Activated CD8-positive, alpha-beta T cell treated with anti-CD3 and anti-CD28 coated beads for 36 hours (primary cell): ENCODE measurements at places on chromosomes 2 and 18.

DNA sequence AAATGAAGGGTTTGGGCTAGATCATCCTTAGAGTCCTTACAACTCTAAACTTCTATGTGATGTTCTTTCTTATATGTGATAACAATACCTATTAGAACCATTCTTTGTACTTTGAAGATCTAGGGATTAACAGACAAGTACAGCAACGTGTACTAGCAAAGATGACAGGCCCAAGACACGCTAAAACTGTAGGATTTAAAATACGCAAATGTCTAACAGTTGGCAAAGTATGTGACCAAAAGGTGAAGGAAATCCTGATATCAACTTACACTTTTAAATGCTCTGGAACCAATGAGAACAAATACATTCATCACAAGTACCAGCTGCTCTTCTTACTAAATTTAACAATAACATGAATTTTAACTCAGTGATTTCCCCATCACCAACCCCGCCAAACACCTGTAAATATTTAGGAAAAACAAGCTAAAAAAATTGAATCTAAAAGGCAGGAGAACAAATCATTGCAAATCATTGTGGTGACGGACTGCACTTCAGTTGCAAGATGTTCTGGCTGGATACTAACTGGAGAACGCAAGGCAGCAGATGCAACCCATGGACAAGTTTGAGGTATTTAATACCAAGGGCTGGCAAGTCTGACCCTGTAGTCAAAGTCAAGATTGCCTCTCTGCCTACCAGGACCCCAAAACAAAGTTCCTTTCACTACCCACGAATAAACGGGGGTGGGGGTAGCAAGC lies 1.4 kb downstream of the ANKRD44 start:
- no peak for DNase-seq

- no peak for DNase-seq
Observed at GRCh38 chr18:79105455-79105854, 36.3 kb downstream of the ATP9B start.

- DNase-seq, result no peak
Observed at GRCh38 chr2:197138506-197138905, 172.1 kb downstream of the ANKRD44 start.

- DNase-seq, result no peak
Observed at GRCh38 chr2:23124214-23124750, 260.7 kb upstream of the KLHL29 start.

GRCh38 chr18:5122272-5122671 lies 74.8 kb downstream of the AKAIN1 start:
- DNase-seq, result no peak

GRCh38 chr2:166536111-166536510 lies 42.1 kb upstream of the SCN7A start:
- no peak for DNase-seq

GRCh38 chr18:3538456-3538855 lies 88.5 kb downstream of the TGIF1 start:
- no peak for DNase-seq

- DNase-seq, result no peak
Observed at GRCh38 chr18:75183524-75183923, 25.4 kb downstream of the PTGR3 start.

GRCh38 chr18:43314941-43315340 lies 37.7 kb upstream of the SYT4 start:
- DNase-seq, result no peak

GRCh38 chr2:161613161-161613560 lies 11.1 kb upstream of the SLC4A10 start:
- no peak for DNase-seq
